ENCODE measurements at places on chromosomes 3 and 15.

DNA sequence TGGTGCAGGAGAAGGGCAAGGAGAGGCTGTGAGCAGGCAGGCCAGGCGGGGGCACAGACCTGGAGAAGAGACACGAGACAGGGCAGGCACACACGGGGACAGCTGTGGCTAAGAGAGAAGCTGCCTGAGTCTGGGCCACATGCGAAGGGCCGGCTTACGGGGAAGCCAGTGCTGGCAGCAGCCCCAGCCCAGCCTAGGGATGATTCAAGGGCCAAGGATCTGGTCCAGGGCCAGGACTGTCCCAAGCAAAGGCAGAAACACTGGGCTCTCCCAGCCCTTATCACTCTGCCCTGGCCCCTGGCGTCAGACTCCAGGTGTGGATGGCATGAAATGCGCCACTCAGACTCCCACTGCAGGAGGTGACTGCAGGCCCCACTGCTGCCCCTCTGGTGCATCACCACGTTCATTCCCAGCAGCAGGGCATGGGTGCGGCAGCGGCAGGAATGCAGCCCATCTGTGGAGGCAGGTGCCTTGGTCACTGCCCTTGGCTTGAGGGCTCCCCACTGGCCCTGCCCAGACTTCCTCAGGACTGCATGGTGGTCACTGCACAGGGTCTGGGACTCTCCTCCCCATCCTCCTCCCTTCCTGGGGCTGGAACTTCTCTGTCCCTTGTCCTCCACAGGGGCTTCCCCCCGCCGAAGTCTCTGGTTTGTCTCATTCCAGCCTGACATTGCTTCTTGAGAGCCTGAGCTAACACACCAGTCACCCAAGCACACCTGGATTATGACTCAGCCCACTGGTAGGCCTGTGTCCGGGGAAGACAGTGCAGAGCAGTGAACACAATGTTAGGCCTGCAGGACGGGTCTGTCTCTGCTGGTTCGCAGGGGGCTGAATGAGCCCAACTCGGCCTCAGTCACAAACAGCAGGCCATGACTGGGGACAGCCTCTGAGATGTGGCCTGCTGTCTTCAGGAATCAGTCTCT is 69.3 kb downstream of the TBC1D2B start:
- no peak for DNase-seq

GRCh38 chr15:22988811-22989210 is 8.6 kb upstream of the CYFIP1 start:
- DNase-seq: no peak

DNA sequence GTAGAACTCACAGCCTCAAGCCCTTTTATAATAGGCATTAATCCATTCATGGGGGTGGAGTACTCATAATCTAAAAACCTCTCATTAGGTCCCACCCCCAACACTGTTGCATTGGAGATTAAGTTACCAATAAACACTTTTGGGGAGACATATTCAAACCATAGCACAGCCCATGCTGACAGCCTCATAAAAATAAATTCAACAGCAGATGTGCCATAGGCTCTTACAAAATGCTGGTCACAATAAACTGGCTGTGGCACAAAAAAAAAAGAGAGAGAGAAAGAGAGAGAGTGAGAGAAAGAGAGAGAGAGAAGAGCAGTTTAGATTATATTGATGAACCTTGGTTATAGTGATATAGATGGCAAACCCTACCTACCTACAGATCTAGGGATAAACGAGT is 1000.9 kb downstream of the TUSC7 start:
- no peak for DNase-seq

GRCh38 chr15:96497951-96498350 is 167.5 kb downstream of the NR2F2 start:
- DNase-seq: no peak

DNA sequence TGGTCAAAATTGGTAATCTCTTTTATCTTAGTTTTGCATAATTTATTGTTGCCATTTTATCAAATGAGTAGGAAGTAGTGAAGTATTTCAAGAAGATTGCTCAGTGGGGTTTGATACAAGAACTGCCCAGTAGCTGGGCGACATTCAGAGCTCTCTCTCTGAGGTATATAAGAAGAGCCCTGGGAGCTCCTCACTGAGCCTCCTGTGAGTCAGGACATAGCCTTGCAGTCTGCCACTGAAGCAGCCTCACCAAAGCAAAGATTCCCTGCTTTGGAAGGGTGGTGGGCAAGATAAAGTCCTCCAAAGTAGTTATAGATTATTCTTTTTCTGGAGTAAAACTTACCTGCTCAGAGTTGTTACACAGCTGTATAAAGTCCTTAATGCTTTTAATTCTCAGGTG is 26.1 kb downstream of the SKIL start:
- DNase-seq: no peak

Measured in frontal cortex (tissue), 4 donors.